Smooth muscle cell of the umbilical artery (primary cell): ENCODE measurements at places on chromosomes 5 and 9. TPM values are rescaled to one million over a fixed set of nuclear protein-coding genes. Genes with fewer than 3 reads are reported as not detected.

Gene DMXL1
- 45.0 and 46.6 TPM in 2 replicates for total RNA-seq

Gene IFNE
- total RNA-seq = 25.8 and 61.8 TPM in 2 replicates

Gene XRCC4
- 73.0 and 226 TPM in 2 replicates for total RNA-seq

Gene PCDHGB6
- 2.4 and 2.8 TPM in 2 replicates for total RNA-seq

Gene LCN15
- total RNA-seq = not detected in 2 replicates

Gene ENTPD2
- total RNA-seq = not detected in 2 replicates

Gene ARL14EPL
- not detected in 2 replicates for total RNA-seq

Gene BNIP1
- 20.1 and 25.8 TPM in 2 replicates for total RNA-seq

Gene SMIM32
- total RNA-seq = not detected in 2 replicates

Gene GPSM1
- 38.6 and 68.0 TPM in 2 replicates for total RNA-seq

Gene LTC4S
- 0.59 and 1.0 TPM in 2 replicates for total RNA-seq

Gene ZFP2
- total RNA-seq = 0.55 and 0.89 TPM in 2 replicates

Gene CDH10
- total RNA-seq = 2.4 and 2.7 TPM in 2 replicates

Gene PLAC8L1
- 0.59 TPM in 1 of 2 replicates, not detected in the other for total RNA-seq
